ENCODE measurements at places on chromosomes 13 and 19.

DNA sequence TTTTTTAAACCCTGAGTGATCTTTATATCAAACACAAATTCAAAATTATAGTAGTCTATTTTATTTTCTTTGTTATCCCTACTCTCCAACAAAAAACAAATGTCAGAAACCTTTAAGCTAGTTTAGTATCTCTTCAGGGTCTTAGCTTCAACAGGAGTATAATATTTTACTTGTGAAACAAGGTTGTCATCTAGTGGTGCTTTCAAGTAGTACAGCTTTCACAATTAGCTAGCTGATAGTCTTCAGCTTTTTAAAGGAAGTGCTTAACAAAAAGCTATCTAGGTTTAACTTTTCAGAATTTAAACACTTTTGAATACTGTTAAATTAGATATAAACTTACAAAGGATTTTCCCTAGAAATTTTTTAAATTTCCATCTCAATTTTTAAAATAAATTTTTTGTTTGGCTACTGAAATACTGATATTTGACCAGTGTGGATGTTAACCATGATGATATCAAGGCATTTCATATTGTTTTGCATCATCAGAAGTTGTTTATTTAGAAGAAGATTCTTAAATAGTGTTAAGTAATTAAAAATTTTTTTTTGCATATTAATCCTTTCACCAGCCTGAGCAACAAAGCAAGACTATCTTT lies 34.2 kb downstream of the TDRD3 start:
- DNase-seq, result peak; percentile 30

- peak; percentile 11 for DNase-seq
These were observed 9.4 kb downstream of the ZNF546 start for GRCh38 chr19:40006273-40006691.

- no peak for DNase-seq
These were observed 13.6 kb downstream of the KLK4 start for GRCh38 chr19:50897612-50898011.

DNA sequence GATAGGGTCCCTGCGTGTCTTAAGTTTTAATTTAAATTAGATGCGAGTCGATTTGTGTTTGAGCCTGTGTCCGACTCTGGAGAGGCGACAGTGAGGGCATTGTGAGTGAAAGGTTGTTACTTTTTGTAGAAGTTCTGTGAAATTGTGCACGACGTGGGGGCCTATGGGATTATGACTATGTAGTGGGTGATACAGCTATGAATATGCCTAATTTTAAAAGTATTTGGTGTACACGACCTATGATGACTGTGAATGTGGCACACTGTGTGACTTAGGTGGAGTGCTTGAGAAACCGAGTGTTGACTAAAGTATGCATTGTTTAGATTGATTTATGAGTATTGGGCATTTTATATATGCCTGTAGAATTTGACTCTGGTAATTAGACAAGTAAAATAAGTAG lies 646 bp downstream of the ZNF567 start:
- no peak for DNase-seq

GRCh38 chr13:59000770-59001169 lies 1163.0 kb downstream of the DIAPH3 start:
- DNase-seq, result no peak

- no peak for DNase-seq
These were observed 96.4 kb downstream of the WASF3 start for GRCh38 chr13:26653842-26654241.
